ENCODE measurements at places on chromosomes 12 and 14.

GRCh38 chr12:105967038-105967776, 171.5 kb downstream of the NUAK1 start:
- DNase-seq = no peak

GRCh38 chr12:12334367-12335040, 15.5 kb downstream of the MANSC1 start:
- peak; percentile 29 for DNase-seq

DNA sequence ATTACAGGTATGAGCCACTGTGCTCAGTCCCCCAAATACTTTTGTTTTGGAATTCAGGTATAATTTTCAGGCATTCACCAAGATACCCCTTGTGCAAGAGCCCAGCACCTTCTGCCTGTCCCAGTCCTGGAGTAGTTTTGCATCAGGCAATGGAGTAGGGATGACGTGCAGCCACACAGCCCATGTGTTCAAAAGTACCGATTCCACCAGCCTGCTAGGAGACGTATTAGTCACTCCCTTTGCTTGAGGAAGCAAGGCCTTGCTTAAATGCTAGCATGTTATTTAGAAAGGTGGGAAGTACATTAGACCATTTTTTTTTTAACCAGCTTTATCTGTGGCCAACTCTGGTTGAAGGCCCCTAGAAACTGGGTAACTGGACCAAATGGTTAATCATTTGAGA, 15.0 kb upstream of the GALNT16 start:
- DNase-seq = no peak

GRCh38 chr12:507391-507796, 47.7 kb downstream of the B4GALNT3 start:
- DNase-seq = no peak

DNA sequence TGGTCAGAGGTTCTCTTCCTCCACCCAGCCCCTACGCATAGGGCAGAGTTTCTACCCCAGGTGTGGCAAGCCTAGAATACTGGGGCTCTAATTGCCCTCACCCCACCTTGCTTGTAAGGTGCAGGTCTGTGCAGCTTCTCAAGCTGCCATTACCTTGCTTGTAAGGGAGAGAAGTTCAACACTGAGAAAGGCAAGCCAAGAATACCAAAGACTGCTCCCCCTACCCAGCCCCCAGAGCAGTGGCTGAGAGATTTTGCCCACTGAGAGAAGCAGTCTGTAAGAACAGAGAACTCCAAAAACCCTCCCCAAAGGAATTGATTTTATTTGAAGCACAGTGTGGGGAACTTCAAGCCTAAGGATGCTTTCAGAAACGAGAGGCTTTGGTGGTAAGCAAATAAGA, 63.1 kb downstream of the RASSF8 start:
- DNase-seq = no peak

DNA sequence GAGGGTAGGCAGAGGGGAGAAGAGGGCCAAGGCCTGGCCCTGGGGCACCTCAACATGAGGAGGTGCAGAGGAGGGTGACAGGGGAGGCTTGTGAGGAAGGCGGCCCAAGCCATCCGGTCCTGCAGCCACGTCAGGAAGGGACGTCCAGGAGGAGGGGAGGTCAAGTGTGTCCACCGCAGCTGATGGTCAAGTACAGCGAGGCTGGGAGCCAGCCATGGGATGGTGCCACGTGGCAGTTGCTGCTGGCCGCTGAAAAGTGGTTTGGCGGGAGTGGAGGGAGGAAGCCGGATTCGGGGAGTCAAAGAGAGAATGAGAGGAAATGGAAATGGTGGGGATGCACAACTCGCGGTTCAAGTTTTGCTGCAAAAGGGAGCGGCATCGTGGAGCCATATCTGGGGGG, 41.2 kb downstream of the PRIMA1 start:
- DNase-seq = no peak

Data from stimulated activated CD4-positive, alpha-beta T cell treated with anti-CD3 and anti-CD28 coated beads, Interleukin-1b, Interleukin-23, amount 100 ng/mL, for 1 hour (primary cell).